ENCODE measurements at places on chromosomes 12 and 14. TPM values are rescaled to one million over a fixed set of nuclear protein-coding genes. Genes with fewer than 3 reads are reported as not detected.

TAS2R20 gene
- total RNA-seq: 5.4 TPM

PRICKLE1 gene
- 13.0 TPM for total RNA-seq

ADCY4 gene
- 17.7 TPM for total RNA-seq

AQP5 gene
- not detected for total RNA-seq

FBXO21 gene
- total RNA-seq: 81.1 TPM

MGAT4C gene
- under 0.01 TPM for total RNA-seq

MYO1H gene
- total RNA-seq: not detected

PPP2R5C gene
- total RNA-seq: 101 TPM

METTL25 gene
- 20.6 TPM for total RNA-seq

KRT71 gene
- not detected for total RNA-seq

OR6C75 gene
- not detected for total RNA-seq

PAPLN gene
- 5.3 TPM for total RNA-seq

ADAM20 gene
- 1.5 TPM for total RNA-seq

CLEC4A gene
- 0.29 TPM for total RNA-seq

RBP5 gene
- total RNA-seq: not detected

NTS gene
- total RNA-seq: not detected

ST8SIA1 gene
- total RNA-seq: 6.2 TPM

SMARCD1 gene
- total RNA-seq: 50.3 TPM

SPX gene
- 2.9 TPM for total RNA-seq

OR11H7 gene
- total RNA-seq: not detected

INSM2 gene
- total RNA-seq: not detected

LTB4R2 gene
- 4.7 TPM for total RNA-seq

SIX4 gene
- 15.6 TPM for total RNA-seq

RFLNA gene
- 15.9 TPM for total RNA-seq

ATP5F1B gene
- 308 TPM for total RNA-seq

All from osteoblast (primary cell).